ENCODE measurements at places on chromosomes 1 and 21.

DNA sequence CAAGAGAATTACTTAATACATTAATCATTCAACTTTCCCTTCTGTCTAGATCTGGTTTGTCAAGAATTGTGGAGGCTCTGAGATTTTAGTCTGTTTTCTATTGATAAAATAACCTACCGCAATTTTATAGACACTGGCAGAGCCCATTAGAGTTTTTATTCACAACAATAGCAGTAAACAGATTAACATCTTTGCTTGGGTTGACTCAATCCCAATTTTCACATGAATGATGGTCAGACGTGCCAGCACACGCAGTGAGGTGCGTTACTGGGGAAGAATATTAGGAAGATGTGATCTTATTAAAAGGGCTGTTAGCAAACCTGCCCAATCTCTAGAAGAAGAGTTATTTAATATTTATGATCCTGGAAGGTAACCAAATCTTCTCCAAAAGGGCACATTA is 736.6 kb downstream of the MRPL39 start:
- no peak for DNase-seq

GRCh38 chr21:28827422-28827821 is 165.3 kb downstream of the LTN1 start:
- no peak for DNase-seq

GRCh38 chr1:20322825-20323612 is 32.3 kb downstream of the VWA5B1 start:
- peak; percentile 52 for DNase-seq

DNA sequence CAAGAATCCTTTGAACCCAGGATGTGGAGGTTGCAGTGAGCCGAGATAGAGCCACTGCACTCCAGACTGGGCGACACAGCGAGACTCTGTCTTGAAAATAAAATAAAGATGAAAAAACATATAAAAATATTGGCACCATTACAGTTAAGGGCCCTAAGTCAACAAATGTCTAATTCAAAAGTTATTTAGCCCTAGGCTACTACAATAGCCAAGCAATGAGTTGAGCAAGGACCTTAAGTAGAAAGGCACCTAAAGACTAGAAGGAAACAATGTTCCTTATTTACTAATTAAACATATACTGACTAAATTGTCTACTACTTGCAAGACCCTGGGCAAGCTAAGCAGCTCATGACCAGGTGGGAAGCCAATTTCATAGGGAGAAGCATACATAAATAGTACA is 4.1 kb downstream of the PIK3R3 start:
- DNase-seq, result no peak

GRCh38 chr1:164440232-164440631 is 118.8 kb upstream of the PBX1 start:
- no peak for DNase-seq

- DNase-seq, result no peak
Observed at GRCh38 chr1:234921266-234922062, 207.2 kb downstream of the TOMM20 start.

DNA sequence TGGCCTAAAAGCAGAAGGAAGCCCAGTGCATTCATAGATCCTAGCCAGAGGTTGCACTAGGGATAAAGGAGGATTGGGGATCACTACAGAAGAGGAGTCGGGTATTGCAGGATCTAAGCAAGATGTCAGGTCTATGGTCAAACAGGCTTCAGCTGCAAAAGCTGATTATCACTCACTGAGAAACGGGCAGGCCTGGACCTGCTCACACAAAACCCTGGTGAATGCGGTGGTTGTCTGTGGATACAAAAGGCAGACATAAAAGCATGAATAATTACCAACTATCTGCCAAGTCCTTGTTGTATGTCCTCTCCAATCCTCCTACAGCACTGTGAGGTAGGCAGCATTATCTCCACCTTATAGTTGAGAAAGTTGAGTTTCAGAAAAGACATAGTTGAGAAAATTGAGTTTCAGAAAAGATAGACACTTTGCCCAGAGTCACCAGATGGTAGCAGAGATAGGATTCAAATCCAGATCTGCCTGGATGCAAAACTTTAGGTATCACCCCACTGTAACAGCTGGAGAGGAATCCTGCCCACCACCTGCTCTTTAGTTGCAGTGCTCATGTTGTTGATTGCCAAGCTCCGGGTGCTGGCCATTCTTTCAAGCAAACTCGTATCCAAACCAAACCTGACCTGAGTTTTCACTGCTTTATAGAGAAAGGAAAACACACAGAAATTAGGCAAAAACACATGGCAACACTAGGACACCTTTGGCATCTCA is 49.6 kb upstream of the HOOK1 start:
- no peak for DNase-seq

- no peak for DNase-seq
Observed at GRCh38 chr1:118944133-118944532, 44.0 kb downstream of the TBX15 start.

GRCh38 chr21:43881283-43881682 is 16.3 kb downstream of the AGPAT3 start:
- DNase-seq, result peak; percentile 36

- no peak for DNase-seq
Observed at GRCh38 chr1:109808703-109809102, 45.0 kb upstream of the EPS8L3 start.

- no peak for DNase-seq
Observed at GRCh38 chr1:55623311-55623710, 408.1 kb upstream of the USP24 start.

- no peak for DNase-seq
Observed at GRCh38 chr1:226679262-226679661, 59.8 kb downstream of the ITPKB start.
